ENCODE measurements at places on chromosomes 5 and 9.

DNA sequence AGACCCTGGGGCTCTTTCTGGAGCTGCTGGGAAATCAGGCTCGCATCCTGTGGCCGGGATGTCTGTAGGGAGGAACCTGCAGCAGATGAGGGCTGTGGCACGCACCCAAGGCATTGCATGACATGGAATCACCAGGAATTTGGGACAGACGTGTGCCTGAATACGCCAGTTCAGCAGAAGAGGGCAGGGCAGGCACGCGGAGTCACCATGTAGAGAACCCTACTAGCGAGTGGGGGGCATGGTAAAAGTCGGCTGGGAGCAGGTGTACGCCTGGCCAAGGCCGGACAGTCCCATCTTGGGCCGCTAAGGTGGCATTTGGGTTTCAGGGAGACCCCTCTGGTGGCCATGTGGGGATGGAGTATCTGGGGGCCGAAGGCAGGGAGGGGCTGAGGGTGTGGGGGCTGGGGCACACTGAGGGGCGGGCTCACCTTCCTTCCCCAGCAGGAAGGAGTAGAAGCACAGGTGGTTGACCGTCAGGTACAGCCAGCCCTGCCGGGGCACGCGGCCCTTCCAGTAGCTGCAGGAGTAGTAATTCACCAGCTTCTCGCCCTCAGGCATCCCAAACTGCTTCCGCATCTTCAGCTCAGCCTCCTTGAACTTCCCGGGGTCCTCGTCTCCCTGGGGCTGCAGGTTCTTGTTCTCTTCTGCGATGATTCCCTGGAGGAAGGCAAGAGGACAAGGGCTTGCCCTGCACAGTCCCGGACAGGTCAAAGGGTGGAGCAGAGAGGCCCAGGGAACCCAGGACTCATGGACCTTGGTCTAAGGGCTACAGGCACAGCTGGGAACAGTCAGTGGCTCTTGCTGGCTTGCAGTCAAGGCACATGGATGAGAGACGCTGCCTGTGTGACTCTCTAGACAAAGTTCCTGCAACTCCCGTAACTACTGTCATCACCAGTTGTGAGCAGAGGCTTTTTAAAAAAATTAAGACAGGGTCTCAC, 13.5 kb downstream of the TBC1D9B start:
- no peak for DNase-seq

- DNase-seq, result no peak
Measured at GRCh38 chr5:59216841-59217240, 634.0 kb downstream of the RAB3C start.

GRCh38 chr9:114616684-114617520, 5.8 kb downstream of the TMEM268 start:
- DNase-seq, result no peak

DNA sequence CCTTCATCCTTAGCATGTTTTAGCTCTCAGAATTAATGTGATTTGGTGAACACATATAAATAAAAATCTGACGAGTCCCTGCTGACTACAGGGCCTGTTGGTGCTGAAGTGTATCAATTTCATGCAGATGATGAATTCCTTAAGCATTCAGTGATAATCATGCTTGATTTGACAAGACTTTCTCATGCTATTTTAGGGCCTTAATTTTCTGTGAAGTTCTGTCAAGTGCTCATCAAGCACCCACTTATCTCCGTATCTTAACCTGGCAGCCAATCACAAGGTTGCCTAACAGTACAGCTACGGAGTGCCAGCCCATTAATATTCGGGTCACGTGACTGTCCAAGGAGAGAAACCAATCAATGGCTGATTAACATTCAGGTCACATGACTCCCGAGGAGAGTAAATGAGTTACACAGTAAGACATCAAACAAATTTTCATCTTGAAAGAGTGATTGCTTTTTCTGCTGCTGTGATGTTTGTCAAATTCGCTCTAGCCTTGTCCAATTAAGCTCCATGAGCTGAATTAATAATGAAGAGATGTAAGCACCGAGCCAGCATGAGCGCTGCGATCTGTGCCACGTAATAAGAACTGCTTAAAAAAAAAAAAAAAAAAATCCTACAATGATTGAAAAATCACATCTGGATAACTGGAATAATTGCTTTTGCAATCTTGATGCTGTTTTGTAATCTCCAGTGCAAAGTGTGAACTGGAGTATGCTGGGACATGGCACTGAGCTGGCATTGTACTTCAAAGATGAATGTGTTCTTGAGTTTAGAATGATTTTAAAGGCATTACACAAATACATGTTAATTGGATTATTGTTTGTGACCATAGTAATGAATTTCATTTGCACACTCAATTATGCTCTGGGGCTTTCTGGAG, 104.3 kb upstream of the SPATA31D4 start:
- DNase-seq, result no peak

DNA sequence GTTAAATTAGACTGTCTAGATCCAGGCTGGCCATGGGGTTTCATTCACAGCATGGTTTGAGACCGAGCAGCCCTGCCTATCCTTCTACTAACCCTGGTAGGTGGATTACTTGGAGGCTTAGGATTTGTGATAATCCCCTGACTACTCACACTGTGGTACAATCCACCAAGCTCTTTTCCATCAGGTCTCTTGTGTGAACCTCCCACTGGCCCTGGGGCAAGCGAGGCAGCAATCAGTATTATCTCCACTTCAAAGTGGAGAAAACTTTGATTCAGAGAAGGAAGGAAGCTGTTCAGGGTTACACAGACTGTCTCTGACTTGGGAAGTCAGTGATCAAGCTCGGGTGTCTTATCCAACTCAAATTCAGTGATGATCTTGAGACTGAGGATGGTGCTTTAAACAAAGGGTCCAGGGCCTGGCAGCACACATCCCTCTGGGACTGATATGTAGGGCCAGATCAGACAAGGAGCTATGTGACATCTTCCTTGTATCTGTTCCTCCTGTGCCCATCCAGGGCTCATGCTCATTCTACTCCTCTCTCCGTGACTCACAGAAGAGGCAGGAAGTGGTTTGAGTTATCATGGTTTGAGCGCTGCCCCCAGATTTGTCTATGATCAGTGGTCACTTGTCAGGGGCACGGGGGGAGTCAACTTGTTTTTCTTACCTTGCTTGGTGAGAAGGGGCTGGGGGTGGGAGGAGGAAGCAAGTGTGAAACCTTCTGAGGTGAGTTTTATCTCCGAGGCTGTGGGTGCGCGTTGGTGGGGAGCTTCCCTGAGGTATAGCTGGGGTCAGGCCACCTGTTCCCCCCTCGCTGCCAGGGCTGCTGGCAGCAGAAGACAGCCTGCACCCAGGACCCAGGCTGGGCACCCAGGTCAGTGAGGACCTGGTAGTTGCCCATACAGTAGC, 48.6 kb downstream of the RGS3 start:
- no peak for DNase-seq

- peak; percentile 37 for DNase-seq
Measured at GRCh38 chr5:159189310-159189709, 20.0 kb downstream of the RNF145 start.

- no peak for DNase-seq
Measured at GRCh38 chr9:14936491-14936890, 26.3 kb upstream of the FREM1 start.

DNA sequence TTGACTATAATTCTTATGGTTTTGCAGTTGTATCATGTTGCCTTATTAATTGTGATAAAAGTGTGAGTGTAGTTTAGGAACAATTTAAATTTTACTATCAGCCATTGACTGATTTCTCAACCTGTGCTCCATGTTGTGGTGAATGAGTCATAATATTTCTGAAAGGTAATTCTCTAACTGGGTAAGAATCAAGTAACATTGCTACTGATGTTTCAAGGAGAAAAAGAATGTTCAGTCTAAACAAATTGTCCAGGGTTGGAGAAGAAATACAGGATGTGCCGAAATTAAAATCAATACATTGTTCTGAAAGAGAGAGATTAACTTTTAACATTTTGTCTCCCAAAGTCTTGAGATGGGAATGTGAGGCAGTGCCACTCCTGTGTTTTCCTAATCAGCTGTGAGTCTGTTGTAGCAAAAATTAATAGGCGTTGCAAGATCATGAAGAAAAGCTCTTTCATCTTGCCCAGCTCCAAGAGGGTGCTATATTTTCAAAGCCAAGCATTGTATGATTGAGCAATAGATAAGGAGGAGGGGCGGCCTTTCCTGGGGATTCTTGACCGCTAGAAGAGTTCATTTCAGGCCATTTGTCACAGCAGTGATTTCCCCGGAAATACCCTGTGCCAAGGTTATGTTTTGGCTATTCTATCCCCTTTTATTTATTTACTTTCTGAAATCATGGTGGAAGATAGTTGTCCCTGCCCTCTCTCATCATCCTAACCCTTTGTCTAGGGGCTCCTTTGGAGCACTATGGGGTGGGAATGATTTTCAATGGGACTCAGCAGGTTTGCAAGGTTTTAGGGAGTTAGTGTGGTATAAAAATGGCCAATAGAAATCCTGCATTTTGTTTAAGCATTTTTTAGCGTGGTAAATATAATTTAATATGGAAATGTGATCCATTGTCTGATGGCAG, 151.6 kb downstream of the FOCAD start:
- DNase-seq, result no peak

DNA sequence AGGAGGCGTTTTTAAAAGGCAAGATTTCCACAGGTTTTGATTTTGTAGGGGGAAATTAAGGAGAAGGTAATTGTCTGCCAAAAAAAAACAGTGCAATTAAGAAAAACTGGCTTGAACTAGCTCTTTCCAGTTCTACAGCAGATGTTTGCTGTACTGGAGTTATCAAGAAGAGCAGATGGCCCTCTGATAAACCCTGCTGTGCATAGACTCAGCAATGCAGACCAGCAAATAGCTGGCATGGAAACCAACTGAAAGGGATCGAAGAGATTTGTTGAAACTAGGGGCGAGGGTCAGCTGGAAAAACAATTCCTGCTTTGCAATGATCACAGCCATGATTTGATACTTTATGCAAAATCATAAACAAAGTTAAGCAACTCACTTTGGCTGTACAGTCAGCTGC, 17.8 kb upstream of the BHMT start:
- no peak for DNase-seq

GRCh38 chr5:119435436-119436132, 16.7 kb upstream of the HSD17B4 start:
- peak; percentile 72 for DNase-seq

DNA sequence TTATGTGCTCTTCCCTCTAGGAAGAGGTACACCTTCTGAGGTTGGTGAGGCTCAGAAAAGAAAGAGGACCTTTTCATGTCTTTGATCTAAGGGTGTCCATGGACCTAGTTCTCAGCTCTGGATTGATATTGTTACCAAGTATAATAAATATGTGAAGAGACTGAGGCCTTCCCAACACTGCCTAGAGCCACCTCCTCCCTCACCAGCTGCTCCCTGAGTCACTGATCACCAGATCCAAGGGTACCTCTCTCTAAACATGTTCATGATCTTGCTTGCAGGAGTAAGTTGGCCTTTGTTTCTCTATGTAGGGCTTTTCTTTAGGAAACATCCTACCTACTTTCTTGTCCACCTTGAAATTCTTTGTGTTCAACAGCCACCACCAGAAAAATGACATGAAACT, 218.8 kb upstream of the ADRA1B start:
- no peak for DNase-seq

DNA sequence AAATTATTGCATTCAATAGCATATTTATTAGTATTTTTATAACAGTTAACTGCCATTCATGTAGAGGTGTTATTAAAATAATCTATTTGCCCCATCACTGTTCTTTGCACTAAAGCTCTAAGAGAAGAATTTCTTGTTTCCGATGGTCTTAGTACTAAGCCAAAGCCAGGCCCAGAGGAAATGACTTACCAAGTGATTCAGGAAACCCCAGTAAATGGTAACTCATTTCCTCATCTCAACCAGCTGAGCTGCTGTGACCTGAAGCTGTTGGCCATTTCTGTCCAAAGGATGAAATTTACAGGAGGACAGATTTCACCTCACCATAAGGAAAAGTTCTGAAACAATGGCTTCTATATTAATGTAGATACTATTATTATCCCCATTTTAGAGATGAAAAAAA, 117.0 kb downstream of the PIK3R1 start:
- peak; percentile 89 for DNase-seq

All from dermis blood vessel endothelial cell (primary cell).